ENCODE measurements at places on chromosomes 13 and 19.

GRCh38 chr19:13228561-13228960, 78.3 kb downstream of the IER2 start:
- DNase-seq = no peak

GRCh38 chr13:43663474-43664090, 123.2 kb downstream of the ENOX1 start:
- peak; percentile 42 for DNase-seq

DNA sequence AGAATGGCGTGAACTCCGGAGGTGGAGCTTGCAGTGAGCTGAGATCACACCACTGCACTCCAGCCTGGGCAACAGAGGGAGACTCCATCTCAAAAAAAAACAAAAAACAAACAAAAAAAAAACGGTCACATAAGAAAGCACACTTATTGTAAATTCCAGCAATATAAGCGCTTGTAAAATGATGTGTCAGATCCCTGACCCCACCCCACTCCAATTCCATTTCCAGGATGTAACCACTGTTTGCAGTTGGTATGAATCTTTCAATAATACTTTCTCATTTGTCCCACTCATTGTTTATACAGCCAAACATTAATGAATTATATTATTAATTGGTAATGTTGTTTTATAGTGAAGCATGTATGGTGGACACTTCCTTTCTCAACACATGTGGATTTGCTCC, 15.9 kb upstream of the CEACAM1 start:
- DNase-seq = no peak

GRCh38 chr13:65744836-65745235, 1485.3 kb downstream of the PCDH9 start:
- DNase-seq = peak; percentile 87

DNA sequence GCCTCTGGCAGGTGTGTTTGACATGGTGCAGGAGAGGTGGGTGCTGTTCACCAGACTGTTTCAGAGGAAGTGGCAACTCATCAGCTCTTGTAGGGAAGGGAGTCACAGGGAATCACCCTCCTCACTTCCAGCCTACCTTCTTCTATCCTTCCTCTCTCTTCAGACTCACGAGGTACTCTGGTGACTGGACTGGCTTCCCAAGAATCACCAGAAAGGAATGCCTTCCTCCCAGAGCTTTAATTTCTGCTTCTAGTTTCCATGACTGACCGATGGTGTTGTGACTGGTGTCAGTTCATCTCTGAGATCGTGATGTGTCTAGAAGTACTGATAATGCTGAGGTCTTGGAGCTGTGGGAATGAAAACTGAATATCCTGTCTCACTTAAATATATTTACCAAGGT, 247.3 kb downstream of the KCTD12 start:
- DNase-seq = no peak

DNA sequence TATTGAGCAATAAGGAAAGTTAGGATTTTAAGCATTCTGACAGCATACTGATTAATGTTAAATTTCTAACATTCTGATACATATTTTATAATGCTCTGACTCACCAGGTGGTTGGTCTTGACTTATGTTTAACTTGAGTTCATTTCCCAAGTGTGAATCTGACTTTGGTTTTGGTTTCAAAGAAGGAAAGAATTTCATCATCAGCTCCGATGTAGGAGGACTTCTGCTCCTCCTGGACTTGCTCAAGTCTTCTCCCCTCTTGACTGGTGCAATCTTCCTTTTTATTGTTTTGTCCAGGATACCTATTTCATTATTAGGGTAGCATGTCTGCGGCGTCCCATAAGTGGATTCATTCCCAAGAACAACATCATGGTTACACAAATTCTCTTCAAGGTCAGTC, 141.3 kb downstream of the RNF17 start:
- peak; percentile 9 for DNase-seq

- peak; percentile 54 for DNase-seq
Observed at GRCh38 chr13:110067355-110068175, 239.4 kb downstream of the COL4A1 start.

- DNase-seq = no peak
Observed at GRCh38 chr13:82800391-82800790, 1081.9 kb downstream of the SLITRK1 start.

DNA sequence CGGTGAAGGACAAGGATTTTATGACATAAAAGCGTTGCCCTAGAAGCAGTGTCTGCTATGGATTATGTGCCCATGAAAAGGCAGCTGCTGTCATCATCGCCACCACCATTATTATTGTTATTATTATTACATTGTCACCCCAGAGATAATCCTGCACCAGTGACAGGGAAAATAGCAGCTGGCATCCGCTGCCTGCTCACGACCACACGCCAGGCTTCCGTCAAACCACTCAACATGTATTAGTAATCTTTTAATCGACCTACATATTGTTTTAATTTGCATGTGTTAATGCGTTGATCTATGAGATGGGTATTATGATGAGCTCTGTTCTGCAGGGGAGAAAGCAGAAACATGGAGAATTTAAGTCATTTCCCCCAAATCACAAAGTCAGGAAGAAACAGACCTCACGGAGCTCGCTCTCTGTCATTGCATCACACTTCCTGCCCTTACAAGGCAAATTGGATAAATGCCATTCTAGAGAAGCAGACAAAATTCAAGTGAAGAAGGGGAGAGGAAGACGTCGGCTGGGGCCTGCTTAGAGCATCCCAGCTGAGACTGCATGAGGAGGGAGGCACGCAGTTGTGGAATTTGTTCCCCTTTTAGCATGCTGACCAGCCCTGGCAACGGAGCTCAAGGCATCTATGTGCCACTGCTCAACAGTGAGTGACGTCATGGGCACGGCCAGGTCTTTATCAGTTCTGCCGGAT, at the start of gene FFAR3:
Gene FFAR3 (plus strand): TSS at position 594 of the 707 bp plus-strand sequence. CDS start 431 bp downstream, outside the sequence.
- DNase-seq = peak; percentile 37

GRCh38 chr13:31908696-31909411, 122.7 kb upstream of the FRY start:
- DNase-seq = peak; percentile 12

GRCh38 chr13:64553411-64554129, 2676.6 kb downstream of the PCDH9 start:
- DNase-seq = no peak

- no peak for DNase-seq
Observed at GRCh38 chr19:49073514-49074378, 1.2 kb upstream of the KCNA7 start.

DNA sequence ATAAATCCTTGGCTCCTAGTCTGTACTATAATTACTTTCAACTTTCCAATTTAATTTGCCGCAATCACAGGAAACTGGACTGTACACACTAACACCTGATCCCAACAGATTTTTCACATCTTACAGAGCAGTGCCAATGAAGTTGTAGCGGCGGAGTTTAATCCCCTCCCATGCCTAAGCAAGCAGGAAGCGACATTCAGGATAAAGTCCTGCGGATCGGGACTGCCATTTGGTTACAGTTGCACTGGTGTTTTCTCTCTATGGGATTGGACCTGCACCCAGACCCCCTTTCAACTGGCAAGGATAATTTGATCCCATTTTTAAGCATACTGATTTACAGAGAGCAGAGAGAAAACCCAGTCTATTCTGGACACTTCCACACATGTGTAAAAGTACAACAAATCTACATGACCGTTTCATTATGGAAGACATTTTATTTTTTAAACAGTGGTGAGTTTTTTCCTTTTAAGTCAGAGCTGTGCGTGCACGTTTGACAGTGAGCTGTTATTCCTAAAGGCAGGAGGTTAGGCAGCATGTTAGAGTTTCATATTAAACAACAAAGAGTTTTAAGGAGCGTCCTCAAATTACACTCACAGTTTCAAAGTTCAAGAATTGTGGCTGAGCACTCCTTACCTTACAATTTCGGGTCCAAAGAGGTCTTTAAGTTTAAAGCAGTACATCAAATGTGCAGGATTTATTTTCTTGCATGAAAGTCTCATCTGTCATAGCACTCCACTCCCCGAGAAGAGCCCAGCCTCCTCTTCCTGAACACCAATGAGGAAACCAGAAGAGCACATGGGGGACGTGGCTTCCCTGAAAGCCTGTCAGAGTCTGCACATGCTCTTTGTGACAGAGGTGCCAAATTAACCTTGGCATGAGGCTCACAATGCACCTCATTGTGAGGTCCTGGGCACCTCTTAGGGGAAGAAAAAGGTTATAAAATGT, 141.6 kb upstream of the RFC3 start:
- DNase-seq = peak; percentile 41

DNA sequence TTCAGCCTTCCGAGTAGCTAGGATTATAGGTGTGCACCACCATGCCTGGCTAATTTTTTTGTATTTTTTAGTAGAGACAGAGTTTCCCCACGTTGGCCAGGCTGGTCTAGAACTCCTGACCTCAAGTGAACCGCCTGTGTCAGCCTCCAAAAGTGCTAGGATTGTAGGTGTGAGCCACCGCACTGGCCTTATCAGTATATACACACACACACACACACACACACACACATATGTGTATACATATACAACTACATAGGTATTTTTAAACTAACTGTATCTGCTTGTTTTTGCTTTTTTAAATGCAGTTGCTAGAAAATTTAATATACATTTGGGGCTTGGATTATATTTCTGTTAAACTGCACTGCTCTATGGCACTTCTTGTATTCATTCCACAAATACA, 3.1 kb downstream of the CARD8 start:
- no peak for DNase-seq

DNA sequence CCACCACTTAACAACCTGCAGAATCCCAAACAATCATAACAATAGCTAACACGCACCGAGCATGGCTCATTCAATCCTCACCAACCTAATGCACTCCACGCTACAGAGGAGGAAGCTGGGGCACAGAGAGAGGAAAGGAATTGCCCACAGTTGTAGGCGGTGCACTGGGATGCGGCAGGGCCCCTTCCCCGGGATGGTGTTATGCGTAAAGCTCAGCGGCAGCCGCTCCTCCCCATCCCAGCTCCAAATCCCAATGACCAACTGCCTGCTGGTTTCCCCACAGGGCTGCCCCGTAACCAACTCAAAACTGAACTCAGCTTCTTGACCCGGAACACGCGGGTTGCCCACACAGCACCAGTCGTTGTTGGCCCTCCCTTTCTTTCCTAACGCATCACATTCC, 42.2 kb downstream of the SERP2 start:
- DNase-seq = no peak

- DNase-seq = no peak
Observed at GRCh38 chr19:56088497-56089215, 32.4 kb downstream of the ZNF787 start.

GRCh38 chr13:106858903-106859532, 291.1 kb upstream of the ARGLU1 start:
- DNase-seq = no peak

DNA sequence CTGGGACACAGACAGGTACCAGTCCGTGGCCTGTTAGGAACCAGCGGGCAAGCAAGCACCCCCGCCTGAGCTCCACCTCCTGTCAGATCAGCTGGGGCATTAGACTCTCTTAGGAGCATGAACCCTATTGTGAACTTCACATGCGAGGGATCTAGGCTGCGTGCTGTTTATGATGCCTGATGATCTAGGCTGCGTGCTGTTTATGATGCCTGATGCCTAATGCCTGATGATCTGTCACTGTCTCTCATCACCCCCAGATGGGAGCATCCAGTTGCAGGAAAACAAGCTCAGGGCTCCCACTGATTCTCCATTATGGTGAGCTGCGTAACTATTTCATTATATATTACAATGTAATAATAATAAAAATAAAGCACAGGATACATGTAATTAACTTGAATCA, 3.6 kb downstream of the RASGRP4 start:
- no peak for DNase-seq

DNA sequence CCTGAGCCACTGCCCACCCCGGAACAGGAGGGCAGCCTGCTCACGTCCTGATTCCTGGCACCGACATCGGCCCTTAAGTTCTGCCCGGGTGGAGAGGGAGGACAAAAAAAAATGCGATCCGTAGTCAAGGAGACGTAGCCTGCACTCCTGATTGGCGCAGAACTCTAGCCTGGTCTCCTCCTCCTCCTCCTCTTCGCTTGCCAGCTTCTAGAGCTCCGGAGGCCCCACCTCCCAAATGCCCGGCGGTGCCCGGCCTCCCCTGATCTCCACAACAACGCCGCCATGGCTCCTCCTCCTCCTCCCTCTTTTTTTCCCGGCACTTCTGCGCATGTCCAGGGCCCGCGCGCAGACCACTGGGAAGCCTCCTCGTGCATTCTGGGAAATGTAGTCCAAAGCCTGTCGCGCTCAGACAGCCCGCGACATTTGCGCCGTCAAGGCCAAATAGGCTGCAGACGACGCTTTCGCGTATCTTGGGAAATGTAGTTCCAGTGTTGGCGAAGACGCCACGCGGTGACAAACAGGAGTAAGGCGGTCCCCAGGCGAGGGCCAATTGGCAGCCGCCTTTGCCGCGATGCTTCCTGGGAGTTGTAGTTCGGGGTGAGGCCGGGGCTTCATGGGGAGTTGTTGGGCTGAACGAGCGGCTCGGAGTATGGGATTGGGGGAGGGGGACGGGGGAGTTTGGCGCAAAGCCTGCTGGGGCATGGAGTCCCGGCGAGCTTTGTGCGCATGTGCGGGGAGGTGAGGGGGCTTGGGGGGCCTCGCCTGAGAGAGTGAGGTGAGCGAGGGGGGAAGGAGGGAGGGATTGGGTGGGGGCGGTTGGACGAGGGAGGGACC, at the start of gene ZNF444:
Gene ZNF444 (plus strand): TSS at position 705 of the 834 bp plus-strand sequence. CDS start 5,625 bp downstream, outside the sequence.
- DNase-seq = peak; percentile 99

DNA sequence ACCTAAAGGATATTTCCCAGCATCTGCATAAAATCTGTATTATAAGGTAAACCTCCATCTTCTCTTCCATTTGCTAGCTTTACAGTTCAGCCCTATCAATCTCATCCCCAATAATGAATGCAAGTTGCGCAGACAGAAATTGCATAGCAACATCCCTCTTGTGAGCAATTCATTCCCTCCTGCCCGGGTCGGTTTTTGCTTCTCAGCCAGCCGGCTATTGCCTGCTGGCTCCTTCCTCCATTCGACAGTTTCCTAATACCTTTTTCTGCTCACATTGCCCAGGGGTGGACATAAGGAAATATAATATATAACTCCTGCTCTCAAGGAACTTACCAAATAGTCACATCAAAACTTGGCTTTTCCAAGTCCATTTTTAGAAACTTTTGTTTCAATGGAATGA, 125.2 kb downstream of the FGF9 start:
- no peak for DNase-seq

DNA sequence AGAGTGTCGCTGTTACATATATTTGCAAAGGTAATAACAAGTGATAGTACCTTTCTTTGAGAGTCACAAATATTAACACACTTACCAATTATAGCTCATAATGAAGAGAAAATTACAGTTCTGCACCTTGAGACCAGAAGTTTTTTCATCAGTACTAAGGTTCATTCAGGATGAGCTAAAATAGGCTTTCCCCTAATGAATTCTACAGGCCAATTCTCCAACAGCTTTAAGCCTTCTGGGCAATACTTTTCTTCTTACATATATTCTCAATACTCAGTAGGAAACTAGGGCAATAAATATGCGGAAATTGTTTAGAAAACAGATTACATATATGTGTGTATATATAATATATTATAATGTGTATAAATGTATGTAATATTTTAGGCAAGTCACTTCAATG, 2672.8 kb upstream of the PCDH20 start:
- no peak for DNase-seq

Measured in fibroblast of the aortic adventitia (primary cell).